Hematopoietic multipotent progenitor cell treated with erythropoietin and hydrocortisone succinate and interleukin-3 and kit ligand, for 6 days (in vitro differentiated cells): ENCODE measurements at places on chromosomes 4 and X.

GRCh38 chr4:55382488-55383003 is 13.2 kb upstream of the TMEM165 start:
- no peak for DNase-seq

GRCh38 chrX:38426785-38427184 is 74.4 kb downstream of the OTC start:
- DNase-seq = peak; percentile 9

GRCh38 chrX:17081968-17082367 is 135.5 kb downstream of the REPS2 start:
- DNase-seq = no peak

DNA sequence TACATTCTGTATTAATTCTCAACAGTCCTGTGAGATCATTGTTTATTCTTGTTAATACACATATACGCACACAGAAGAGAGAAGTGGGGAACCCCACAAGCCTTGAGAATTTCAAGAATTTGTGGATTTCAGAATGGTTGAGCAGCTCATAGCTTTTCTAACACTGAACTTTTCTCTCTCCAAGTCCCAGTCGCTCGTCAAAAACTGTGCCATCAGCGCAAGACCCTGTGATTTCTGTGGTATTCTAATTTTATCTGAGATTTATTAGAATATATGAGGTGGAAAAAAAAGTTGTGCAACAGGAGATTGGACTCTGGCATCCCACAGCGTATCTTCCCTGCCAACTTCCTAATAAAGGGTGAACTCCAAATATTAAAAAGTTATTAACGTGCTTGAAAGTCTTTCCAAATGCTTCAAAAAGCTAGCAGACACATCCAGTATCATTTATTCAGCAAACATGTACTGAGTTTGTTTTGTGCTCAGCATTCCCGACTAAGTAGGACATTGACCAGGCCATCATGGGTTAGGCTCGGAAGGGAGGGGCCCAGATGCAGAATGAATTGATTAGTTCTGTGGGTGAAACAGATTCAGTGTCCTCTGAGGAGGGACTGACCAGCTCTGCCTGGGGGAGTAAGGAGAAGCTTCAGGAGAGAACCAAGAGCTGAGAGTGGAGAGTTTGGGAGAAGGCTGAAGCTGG is 165.6 kb downstream of the CBR4 start:
- DNase-seq = no peak

- DNase-seq = no peak
Measured at GRCh38 chr4:148527571-148527970, 85.4 kb upstream of the NR3C2 start.

GRCh38 chr4:122764821-122765215 is 32.3 kb downstream of the BBS12 start:
- DNase-seq = no peak

DNA sequence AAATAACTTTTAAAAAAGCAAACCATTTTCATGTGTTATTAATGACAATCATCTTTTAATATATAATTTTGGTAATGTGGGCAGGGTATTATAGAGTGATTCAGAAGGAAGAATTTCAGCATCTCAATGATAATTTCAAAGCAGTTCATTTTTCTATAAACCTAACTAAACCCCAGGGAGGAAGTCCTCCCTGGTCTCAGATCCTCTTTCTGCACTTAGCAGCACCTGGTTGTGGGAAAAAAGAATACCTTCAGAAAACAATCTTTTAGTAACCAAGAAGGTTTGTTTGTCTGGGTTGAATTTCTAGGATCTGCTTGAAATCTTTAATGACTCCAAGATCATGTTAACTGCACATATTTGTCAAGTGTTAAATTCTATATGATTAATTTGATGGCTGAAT is 29.9 kb downstream of the DKK2 start:
- no peak for DNase-seq

GRCh38 chrX:479273-479981 is 92.7 kb upstream of the PPP2R3B start:
- no peak for DNase-seq

DNA sequence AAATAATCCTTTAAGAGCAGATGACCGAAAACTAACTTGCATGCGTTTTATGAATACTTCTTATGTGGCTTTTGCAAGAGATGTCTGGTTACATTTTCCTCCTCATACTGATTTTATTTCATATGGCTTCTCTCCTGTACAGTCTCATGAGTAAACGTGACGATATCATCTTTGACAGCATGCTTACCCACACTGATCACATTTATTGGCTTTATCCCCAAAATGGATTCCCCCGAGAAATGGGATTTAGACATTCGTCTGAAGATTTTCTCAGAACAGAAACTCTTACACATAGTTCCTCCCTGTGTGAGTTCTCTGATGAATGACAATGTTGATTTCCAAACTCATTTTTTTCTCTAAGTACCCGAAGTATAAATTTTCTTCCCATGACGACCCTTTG is 939.7 kb upstream of the LCORL start:
- DNase-seq = no peak

DNA sequence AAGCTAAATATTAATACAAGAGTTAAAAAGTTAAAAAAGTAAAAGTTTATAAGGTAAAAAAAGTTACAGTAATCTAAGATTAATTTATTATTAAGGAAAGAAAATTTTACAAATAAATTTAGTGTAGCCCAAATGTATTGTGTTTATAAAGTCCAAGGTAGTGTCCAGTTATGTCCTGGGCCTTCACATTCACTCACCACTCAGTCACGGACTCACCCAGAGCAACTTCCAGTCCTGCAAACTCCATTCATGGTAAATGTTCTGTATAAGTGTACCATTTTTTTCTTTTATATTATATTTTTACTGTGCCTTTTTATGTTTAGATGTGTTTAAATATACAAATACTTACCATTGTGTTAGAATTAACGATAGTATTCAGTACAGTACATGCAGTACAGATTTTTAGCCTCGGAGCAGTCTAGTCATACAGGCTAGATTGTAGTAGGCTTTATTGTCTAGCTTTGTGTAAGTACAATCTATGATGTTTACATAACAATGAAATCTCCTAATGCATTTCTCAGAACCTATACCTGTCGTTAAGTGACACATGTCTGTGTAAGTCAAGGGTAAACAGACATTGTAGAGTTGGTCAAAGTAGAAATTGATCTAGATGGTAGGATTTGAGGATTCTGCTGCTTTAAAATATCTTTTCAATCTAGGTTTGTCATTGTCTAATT is 197.7 kb downstream of the GC start:
- DNase-seq = no peak

DNA sequence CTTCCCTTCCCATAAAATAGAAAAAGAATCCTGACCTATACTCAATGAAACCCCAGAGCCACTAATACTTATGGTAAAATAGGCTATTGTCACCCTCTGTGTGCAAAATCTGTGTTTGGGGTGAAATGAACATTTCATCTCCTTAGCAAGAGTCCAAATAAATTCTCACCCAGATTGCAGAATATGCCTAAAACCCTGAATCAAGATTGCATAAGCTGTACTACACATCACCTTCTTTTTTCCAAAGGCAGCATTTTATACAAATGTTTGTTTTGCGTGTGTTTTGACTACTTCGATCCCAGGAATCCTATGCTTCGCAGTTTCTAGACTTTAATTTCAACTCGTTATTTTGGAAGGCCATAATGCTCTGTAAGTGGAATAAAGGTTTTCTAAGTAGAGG is 12.2 kb upstream of the HADH start:
- DNase-seq = no peak

GRCh38 chr4:173386751-173387150 is 12.2 kb downstream of the SCRG1 start:
- DNase-seq = no peak

GRCh38 chr4:168636506-168637196 is 139.8 kb downstream of the PALLD start:
- DNase-seq = no peak

DNA sequence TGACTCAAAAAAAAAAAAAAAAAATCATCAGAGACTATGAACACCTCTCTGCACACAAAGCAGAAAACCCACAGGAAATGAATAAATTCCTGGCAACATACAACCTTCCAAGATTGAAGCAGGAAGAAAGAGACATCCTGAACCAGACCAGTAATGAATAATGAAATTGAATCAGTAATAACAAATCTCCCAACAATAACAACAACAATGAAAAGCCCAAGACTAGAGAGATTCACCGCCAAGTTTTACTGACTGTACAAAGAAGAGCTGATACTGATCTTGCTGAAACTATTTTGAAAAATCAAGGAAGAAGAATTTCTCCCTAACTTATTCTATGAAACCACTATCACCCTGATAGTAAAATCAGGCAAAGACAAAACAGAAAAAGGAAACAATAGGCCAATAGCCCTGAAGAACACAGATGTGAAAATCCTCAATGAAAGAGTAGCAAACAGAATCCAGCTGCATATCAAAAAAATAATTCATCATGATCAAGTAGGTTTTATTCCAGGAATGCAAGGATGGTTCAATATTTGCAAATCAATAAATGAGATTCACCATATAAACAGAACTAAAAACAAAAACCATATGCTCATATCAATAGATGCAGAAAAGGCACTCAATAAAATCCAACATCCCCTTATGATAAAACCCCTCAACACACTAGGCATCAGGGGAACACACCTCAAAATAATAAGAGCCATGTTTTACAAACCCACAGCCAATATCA is 31.0 kb upstream of the PLK4 start:
- peak; percentile 30 for DNase-seq

DNA sequence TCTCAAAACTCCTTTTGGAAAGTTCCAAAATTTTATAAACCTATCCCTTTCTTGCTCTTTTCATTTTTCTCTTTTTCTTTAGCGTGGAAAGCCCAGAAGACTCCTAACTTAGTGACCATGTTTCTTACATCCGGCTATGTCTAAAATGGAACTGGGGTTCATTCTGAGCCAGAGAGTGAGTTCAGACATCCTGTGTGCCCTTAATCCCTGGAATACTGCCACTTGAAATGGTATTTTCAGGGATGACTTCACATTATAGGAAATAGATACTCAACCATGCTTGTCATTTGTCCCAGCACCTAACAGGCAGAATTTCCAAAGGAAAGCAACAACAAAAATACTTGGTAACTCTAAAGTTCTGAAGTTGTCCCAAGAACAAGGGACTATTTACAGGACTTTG is 379.6 kb downstream of the ARHGAP24 start:
- DNase-seq = no peak

DNA sequence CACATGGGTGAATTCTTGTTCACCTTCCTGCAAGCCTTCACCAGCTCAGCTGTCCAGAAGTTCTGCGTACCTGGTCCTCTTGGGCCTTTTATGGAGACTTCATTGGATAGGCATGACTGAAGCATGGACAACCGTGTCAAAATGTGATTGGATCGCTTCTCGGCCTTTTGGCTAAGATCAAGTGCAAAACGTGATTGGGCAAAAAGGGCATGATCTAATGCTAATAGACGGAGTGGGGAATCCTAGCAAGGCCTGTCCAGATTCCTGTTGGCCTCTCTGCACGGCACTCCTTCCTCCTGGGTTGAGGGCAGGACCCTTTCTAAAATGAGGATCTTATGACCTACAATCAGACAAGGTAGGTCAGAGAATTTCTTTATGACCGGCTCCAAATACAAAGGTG is 24.9 kb downstream of the PRDX4 start:
- no peak for DNase-seq

DNA sequence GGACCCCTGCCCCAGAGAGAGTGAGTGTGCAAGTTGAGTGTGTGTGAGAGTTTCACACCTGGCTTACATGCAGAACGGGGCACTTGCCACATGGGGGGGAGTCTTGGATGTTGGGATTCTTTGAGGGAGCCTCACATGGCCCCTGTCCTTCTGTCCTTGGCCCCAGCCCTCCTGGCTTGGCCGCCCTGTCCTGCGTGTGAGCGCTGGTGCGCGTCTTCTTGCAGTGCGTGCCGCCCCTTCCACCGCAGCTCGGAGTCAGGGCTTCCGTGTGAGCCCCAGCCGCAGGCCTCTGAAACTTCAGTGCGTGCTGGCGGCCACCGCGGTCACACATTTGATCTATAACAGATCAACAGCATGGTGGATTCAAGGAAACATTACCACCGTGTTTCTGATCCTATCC is 30.1 kb upstream of the HGFAC start:
- no peak for DNase-seq
